ENCODE measurements at places on chromosomes 4 and X.

- DNase-seq = no peak
These were observed 90.1 kb downstream of the CEP44 start for GRCh38 chr4:174373821-174374220.

- DNase-seq = no peak
These were observed 45.6 kb downstream of the GABRA3 start for GRCh38 chrX:152405561-152405960.

DNA sequence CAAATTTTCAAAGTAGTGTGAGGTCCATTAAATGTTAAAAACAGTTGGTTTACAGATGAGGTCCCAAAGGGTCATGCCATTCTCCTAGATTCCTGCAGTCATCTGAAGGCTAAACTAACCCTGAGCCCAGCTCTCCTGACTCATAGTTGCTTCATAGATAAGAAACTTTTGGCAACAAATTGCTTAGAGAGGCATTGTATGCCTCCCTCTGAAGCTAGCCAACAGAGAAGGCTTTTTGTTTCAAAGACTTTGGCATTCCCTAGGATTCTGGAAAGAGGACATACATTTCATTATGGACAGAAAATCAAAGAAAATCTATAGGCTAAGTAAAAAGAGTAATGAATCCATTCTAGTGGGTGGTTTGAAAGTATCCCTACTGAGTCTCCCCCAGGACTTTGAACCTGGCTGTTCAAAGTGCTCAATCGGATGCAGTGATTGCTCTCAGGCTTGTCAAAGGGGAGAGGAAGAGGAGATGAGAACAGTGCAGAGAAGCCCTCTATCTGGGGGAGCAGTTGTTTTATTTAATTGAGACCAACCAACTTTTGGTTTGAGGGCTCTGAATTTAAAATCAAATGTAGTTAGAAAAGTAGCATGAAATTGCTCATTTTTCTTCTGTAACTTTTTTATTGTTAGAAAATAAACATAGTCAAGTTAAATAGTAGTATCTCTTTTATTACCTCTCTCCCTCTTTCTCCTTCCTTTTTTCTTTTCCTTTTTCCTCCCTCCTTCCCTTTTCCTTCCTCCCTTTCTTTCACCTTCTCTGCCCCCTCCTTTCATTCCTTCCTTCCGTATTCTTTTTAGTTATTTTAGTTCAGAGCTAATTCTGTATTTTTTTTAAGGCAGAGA lies 72.3 kb upstream of the ZNF518B start:
- no peak for DNase-seq

- DNase-seq = peak; percentile 10
These were observed 841 bp downstream of the ACOT9 start for GRCh38 chrX:23742174-23742696.

DNA sequence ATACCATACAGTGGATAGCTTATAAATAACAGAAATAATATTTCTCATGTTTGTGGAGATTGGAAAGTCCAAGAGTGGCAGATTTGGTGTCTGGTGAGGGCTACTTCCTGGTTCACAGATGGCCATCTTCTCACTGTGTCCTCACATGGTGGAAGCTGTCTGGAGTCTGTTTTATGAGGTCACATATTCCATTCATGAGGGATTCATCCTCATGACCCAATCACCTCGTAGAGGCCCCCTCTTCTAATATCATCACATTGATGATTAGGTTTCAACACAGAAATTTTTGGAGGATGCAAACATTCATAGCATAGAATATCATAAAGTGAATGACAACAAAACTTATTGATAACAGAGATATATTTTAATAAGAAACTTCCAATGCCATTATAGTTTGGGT lies 568.0 kb downstream of the STIM2 start:
- no peak for DNase-seq

GRCh38 chr4:158535130-158535614 lies 13.5 kb downstream of the RXFP1 start:
- no peak for DNase-seq

DNA sequence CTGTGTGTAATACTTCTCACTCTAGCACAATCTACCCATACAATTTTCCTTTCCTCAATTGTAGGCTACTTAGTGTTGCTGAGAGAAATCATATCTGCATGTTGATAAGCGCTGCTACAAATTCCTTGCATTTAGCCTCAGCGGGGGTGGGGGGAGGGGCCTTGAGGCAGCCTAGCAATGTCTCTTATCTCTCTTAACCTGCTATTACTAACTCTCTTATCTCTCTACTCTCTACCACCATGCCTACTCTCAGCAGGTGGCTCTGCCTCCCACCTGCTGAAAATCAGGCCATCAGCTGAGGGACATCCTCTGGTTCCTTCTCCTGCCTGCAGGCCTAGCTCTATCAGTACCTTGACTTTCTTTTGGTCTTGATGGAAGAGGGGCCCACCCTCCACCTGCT lies 98.9 kb downstream of the GPR82 start:
- DNase-seq = no peak

DNA sequence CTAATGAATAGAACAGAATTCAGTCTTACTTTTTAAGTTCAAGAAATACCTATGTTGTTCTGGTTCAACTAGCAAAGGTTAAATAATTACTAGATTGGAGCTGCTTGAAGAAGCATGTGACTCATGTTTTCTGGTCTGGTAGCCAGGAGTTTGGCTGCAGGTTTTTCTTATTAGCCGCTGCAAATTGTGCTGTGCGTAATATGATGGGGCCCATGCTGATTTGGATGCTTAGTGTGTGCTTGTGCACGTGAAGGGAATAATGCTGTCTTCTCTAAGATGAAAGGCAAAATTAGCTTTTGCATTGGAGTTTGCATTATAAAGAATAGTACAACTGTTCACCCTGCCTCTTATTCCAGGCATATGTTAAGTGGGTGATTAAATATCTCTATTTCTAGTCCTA lies 219.6 kb downstream of the SNCA start:
- DNase-seq = no peak

GRCh38 chrX:39827951-39828350 lies 269.8 kb downstream of the BCOR start:
- DNase-seq = no peak

- DNase-seq = no peak
These were observed 21.7 kb downstream of the RBPJ start for GRCh38 chr4:26342328-26343037.

- no peak for DNase-seq
These were observed 62.7 kb downstream of the KDM6A start for GRCh38 chrX:44935640-44936039.

DNA sequence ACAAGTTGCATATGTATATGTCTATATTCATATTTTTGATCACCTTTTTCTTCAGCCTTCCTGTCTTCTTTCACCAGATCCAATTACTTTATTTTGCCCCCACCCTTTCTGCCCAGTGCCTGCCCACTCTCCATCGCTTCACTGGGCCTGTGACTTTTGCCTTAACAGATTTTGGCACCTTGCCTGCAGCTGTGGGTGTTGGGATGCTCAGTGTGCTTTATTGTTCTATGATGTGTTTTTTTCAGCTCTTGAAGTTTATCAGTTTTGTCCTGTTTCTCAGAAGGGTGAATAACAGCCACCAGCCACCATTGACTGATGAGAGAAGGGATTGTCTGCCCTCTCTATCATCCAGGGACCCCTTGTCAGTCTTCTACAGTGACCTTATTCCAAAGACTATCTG lies 77.2 kb upstream of the GALNT7 start:
- no peak for DNase-seq

- DNase-seq = no peak
These were observed 27.2 kb downstream of the LRIT3 start for GRCh38 chr4:109875106-109875505.

DNA sequence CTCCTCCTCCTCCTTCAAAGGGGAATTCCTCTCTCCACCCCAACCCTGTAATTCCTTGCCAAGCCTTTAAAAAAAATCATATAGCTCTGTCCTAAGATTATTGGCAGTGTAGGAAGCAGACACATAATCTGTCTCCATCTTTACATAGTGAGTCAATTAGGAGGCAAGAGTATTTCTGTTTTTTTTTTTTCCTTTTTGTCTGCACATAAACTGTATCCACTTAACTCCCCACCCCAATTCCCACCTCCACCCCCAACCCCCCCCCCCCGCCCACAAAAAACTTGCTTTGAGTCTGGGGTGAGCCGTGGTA lies 182.5 kb downstream of the RASL11B start:
- DNase-seq = no peak

Measured in NCI-H1105 (cell line).